CD4-positive, alpha-beta T cell (primary cell): ENCODE measurements at places on chromosomes 3 and 15.

GRCh38 chr15:92033314-92033713 lies 179.8 kb downstream of the SLCO3A1 start:
- H3K27ac ChIP-seq: no peak overlapping the region
- no peaks in the 10 kb centered on the region for H3K27me3 ChIP-seq
- DNase-seq: no peak
- H3K4me1 ChIP-seq: peaks cover 19% of the 10 kb centered on the region
- no peaks in the 10 kb centered on the region for H3K36me3 ChIP-seq

DNA sequence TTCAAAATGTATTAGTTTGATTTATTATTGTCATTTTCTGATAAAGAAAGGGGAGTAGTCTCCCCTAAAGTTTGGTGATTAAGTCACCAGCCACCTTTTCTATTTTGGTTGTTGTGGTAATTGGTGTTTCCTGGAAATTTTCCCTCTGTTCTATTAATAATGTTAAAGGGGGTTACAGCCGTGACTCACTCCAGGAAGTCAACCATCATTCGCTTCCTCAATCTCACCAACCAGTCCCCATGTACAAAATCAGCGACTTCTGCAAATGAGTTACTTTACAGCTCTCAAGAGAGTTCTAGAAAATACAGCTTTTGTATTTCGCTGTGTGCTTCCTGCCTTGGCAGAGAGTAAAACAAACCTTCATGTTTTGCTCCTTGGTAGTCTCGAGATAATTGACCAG lies 285.1 kb downstream of the LPP start:
- H3K4me1 ChIP-seq: peaks cover 9% of the 10 kb centered on the region
- no peak for DNase-seq
- H3K27ac ChIP-seq: no peak overlapping the region

GRCh38 chr15:86624261-86625036 lies 544.8 kb downstream of the AGBL1 start:
- H3K4me1 ChIP-seq: peaks cover 15% of the 10 kb centered on the region
- no peak overlapping the region for H3K4me3 ChIP-seq
- DNase-seq: peak; percentile 12
- no peaks in the 10 kb centered on the region for H3K36me3 ChIP-seq
- H3K27me3 ChIP-seq: no peaks in the 10 kb centered on the region

DNA sequence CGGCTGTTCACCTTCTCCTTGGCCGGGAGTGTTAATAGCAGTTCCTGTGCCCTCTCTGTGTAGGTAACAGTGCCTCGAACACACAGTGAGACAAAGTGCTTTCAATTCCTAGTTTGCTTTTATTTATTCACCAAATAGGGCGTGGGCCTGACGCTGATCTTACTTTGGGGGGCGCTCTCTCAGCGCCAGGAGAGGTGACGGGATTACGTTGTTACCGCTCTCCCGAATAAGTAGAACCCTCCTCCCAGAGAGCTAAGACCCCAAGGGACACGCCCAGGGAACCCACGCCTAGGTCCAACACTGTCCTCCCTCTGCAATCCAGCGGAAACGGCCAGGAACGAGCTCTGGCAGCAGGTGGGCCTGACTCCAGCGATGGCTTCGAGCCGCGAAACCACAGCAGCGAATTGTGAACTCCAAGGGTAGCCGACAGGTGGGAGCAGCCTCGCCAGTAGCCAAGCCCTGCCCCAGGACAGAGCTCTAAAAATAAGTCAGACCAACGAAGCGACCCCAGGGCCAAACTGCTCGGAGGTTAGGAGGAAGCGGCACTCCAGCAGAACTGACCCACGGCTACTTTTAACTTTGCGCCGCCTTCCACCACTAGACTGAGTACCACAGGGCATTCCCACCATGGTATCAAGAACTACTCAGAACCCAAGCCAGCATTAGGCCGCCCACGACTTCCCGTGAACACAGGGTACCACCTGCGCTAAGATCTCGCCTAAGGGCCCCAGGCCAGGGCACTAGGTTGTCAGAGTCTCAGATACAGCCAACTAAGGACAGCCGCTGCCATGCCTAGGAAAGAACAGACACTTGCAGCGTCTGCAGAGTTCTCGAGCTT lies 1.6 kb upstream of the SIN3A start:
- peak overlapping the region; percentile 91 for H3K27ac ChIP-seq
- no peaks in the 10 kb centered on the region for H3K36me3 ChIP-seq
- H3K27me3 ChIP-seq: no peaks in the 10 kb centered on the region
- H3K4me3 ChIP-seq: peak overlapping the region; percentile 93

GRCh38 chr15:66424963-66425612 lies 38.4 kb downstream of the MAP2K1 start:
- H3K4me3 ChIP-seq: no peak overlapping the region
- no peak overlapping the region for H3K27ac ChIP-seq
- no peak for DNase-seq
- H3K36me3 ChIP-seq: no peaks in the 10 kb centered on the region

DNA sequence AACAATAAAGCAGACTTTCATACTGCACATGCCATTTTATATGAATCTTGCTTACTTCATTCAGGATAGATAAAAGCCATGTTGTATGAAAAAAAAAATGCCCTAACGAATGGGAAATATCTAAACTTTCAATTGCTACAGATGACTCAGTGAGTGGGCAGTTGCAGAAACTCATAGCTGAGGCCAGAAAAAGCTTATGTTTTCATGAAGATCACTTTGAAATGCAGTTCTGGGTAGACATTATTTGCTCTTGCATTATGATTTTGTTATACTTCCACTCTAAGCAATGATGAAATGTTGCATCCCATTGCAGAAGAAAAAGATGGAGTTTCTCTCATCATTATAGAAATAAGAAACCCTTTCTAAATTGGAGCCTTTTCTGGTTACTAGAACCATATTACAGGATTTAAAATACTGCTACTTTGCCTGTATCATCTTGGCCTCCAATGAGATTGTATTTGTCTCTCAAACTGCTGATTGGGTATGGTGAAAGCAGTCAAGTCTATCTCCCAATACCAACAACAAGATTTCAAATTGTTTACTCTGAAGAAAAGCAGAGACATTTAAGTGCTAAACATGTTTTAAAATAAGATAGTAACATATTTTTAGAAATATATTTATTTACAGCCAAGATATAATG lies 17.0 kb downstream of the PEAK1 start:
- H3K27me3 ChIP-seq: no peaks in the 10 kb centered on the region
- no peak overlapping the region for H3K4me3 ChIP-seq
- H3K27ac ChIP-seq: no peak overlapping the region
- H3K4me1 ChIP-seq: no peaks in the 10 kb centered on the region
- no peaks in the 10 kb centered on the region for H3K36me3 ChIP-seq

DNA sequence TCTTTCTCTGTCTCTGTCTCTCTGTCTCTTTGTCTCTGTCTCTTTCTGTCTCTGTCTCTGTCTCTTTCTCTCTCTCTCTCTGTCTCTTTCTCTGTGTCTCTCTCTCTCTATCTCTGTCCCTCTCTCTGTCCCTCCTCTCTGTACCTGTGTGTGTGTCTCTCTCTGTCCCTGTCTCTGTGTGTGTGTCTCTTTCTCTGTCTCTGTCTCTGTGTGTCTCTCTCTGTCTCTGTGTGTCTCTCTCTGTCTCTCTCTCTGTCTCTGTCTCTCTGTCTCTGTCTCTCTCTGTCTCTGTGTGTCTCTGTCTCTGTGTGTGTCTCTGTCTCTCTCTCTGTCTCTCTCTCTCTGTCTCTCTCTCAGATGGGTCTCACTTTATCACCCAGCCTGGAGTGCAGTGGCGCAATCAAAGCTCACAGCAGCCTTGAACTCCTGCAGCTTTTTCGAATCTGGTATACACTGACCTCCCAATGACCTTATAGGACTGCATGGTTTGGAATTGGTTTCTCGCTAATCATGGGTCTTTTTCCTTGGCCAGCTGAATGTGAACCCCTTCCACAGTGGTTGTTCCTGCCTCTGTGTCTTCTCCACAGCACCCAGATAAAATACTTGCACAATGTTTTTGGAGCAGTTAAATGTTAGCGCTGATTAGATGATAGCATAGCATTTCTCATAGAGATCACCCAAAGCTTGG lies 102.6 kb upstream of the KLHL25 start:
- peak; percentile 2 for DNase-seq
- H3K4me3 ChIP-seq: no peak overlapping the region
- H3K4me1 ChIP-seq: no peaks in the 10 kb centered on the region
- peaks cover 14% of the 10 kb centered on the region for H3K27me3 ChIP-seq
